ENCODE measurements at places on chromosomes 16 and 17.

DNA sequence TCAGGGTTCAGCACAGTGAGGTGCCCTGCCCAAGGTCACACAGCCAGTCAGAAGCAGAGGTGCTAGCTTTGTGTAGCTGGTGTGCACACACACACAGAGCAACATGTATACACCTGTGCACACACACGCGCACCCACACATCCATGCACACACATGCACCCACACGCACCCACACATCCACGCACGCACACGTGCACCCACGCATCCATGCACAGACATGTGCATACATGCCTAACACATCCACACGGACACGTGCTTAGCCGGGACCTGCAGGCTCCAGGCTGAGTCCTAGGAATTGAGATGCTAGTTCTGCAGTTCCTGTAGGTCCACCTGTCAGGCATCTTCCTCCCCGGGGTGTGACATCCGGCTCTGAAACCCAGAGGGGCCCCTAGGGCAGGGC is 13.0 kb upstream of the DPEP1 start:
- DNase-seq, result no peak

- no peak for DNase-seq
Observed at GRCh38 chr17:17792551-17793377, 44.0 kb downstream of the SREBF1 start.

GRCh38 chr16:58127033-58127556 is 2.1 kb downstream of the CFAP20 start:
- DNase-seq, result no peak

DNA sequence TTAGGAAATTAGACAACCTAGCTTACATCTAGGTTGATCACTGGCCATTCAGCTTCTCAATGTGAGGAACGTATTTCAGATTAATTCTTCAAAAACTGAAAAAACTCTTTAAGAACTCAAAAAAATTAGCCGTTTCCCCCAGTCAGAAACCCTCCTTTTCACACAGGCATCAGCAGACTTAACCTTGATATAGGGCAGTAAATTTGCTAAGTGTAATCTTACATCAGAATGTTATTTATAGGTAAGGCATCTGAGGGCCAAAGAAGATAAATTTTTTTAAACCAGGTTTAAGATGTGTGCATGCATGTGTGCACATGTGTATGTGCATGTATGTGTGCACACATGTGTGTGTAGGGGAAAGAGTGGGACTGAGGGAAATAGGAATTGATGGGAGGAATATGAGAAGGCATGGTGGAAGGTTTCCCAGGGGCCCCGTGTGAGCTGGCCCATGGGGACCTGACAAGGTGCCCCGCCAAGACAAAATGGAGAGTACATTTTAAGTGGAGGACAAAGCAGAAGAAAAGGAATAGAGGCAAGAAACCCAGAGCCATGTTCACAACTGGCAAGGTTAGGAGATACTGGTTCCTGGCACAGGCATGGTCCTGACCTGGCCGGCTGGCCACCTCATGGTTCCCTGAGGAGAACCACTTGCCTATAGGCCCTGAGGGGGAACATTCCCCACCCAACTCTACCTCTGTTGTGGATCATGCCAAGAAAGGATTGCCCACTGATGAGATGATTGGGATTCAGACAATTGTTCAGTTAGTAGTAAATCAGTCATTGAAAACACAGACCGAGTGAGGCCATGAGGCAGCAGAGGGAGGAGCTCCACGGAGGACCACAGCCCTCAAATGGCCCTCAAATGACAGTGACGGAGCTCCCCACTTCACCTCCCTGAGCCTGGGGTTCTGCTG is 33.0 kb downstream of the TEX2 start:
- DNase-seq, result no peak

DNA sequence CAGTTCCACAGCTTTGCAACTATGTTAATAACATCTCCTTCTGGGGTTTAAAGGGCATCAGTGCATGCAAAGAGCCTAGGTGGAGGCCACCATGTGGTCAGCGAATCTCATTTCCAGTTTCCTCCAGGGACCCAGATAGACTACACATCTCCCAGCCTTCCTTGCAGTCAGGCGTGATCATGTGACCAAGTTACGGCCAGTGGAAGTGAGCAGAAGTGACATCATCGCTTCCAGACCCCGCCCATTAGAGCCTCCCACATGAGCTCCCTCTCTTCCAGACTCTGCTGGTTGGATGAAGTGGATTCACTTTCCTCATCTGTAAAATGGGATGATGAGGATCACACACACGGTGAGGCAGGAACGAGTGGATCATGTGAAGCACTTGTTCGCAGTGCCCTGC is 27.4 kb upstream of the KDM8 start:
- no peak for DNase-seq

DNA sequence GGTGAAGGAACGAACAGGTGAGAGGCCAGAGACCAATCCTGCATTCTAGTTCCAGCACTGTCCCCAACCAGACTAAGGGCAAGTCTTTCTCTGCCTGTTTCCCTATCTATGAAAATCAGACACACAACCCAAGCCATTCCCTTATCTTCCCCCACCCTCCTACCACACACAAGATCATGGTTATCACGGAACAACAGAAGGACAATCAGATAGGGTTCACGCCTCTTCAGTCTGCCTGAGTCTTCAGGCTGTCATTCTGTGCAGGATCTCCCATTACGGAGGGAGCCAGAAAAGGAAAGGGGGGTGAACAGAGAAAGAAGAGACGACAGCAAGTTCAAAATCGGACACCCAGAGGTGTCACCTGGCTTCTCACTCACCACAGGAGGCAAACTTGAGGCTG is 11.1 kb downstream of the TLE7 start:
- no peak for DNase-seq

DNA sequence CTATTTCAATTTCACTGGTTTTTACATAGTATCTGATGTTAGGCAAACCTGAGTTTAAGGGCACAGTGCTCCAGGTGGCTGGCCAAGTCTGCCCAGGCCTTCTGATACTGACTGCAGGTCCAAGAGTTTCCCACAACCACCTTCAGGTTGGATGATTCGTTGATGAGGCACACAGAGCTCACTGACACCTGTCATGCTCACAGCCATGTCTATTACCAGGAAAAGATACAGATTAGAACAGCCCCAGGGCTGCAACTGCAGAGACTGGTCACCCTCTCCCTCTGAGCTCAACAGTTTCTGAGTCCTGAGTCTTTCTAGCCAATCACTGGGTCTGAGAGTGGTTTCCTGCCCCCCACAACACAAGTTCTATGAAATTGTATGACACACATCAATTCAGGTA is 37.2 kb downstream of the MEAK7 start:
- DNase-seq, result no peak

- no peak for DNase-seq
Observed at GRCh38 chr16:12646490-12647274, 157.0 kb downstream of the CPPED1 start.

- no peak for DNase-seq
Observed at GRCh38 chr17:29331075-29331707, 37.2 kb upstream of the NUFIP2 start.

GRCh38 chr16:88460496-88461330 is 7.6 kb downstream of the ZFPM1 start:
- no peak for DNase-seq

DNA sequence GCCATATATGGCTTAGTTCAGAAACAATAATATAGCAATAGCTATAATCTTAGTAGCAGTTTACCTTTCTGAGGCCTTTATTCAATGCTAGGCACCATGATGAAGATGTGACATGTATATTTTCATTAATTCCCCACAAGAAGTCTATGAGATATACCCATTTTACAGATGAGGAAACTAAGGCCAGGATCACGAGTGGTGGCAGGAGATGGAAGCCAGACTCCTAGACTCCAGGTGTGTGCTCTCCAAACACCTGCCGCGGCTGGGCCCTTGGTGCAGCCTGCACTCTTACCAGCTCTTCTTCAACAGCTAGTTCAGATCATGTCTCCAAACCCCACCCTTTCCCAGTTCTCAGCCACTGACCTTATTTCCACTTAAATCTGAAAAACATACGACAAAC is 15.2 kb downstream of the NXPH3 start:
- no peak for DNase-seq

GRCh38 chr17:81489998-81490992 is 22.3 kb downstream of the ACTG1 start:
- no peak for DNase-seq

GRCh38 chr16:2226245-2226793 is 2.9 kb downstream of the E4F1 start:
- no peak for DNase-seq

DNA sequence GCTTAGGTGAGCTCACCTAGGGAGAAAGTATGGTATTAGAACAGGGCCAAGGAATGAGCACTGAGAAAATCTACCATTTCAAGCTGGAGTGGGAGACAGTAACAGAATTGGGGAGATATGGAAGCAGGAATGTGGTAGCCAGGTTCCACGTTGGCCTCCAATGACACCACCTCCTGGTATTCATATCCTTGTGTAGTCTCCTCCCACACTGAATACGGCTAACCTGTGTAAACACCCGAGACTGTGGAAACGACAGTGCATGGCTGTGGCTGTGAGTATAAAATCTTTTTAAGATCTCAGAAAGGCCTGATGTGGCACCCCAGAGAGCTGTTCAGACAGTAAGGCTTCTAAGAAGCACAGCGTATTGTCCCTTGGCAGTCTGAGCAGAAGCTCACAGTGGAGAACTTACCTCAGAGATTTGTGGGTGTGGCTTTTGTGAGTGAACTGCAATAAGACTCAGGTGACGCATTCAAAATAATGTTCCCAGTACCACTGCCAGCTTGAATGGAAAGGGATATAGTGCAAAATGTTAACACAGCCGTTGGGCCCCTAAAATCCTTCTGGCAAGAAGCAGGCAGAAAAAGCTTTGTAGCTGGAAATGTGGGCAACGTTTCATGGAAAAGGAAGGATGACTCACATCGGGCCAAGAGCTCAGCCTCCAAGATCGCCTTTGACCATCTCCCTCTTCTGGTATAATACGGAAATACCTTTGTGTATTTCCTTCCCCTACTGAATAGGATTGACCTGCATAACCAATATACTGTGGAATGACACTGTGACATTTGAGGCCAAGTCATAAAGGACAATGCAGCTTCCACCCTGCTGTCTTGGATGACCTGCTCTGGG is 14.4 kb downstream of the SDR42E1 start:
- DNase-seq, result peak; percentile 36
